Gastrocnemius medialis (tissue), 4 donors: ENCODE measurements at places on chromosomes 5 and 9. TPM values are rescaled to one million over a fixed set of nuclear protein-coding genes. Genes with fewer than 3 reads are reported as not detected.

GRCh38 chr9:95634114-95634513, 117.3 kb upstream of the PTCH1 start:
- no peak for DNase-seq

GRCh38 chr9:77291714-77292113, 114.4 kb downstream of the VPS13A start:
- DNase-seq = no peak

The PCDHB5 gene
- total RNA-seq = 0.97 TPM

The DNAH5 gene
- total RNA-seq = not detected

GRCh38 chr9:76619640-76620039, 144.6 kb upstream of the PCA3 start:
- DNase-seq = no peak

DNA sequence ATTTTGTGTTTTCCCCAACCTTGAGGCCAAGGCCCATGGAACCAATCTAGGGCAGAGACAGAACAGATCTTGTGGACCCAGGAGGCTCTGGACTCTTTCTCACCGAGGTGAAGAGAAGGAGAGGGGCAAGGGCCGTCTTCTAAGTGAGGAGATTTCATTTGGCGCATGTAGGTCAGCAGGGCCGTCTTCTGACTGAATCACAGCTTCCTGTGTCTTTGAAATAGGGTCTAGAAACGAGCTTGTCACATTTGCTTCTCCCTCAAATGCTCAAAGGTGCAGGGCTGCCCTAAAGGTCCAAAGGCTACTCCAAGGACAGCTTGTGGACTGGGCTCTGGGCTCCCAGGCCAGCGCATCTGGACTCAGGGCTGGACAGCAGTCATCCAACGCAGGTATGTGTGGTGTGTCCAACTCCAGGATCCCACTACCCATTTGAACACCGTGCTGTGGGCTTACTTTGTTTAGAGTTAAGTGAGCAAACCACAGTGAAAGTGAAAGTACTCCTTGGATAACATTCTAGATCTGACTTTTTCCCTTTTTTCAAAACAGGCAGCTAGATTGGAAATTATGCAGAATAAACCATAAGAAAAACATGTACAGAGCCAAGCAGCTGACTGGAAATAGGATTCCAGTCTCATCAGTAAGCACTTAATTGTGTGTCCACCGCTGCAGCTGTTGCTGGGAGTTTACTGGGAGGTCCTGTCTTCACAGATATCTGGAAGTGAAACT, 357.0 kb downstream of the GADD45G start:
- DNase-seq = no peak

DNA sequence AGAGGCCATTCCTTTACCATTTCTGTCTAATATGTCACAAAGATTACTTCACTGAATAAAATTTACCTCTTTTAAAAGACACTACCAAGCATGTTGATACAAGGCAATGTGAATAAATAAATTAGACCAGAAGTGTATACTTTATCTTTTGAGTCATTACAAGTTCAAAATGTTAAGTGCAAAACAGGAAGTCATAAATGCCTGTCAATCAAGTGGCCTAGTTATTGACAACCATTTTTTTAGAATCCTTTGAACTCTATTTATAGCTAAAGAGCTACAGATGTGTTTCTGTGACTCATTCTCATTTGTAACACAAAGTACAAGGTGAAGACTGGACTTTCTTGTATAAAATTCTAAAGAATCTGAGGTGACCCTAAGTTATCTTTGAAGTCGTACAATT, 602.7 kb upstream of the SEMA6A start:
- DNase-seq = no peak
